ENCODE measurements at places on chromosomes 16 and 17. TPM values are rescaled to one million over a fixed set of nuclear protein-coding genes. Genes with fewer than 3 reads are reported as not detected.

Gene SMIM22
- total RNA-seq = not detected

Gene GFAP
- 1.3 TPM for total RNA-seq

Gene AGRP
- not detected for total RNA-seq

Gene MAP2K6
- total RNA-seq = 22.1 TPM

Gene SOX9
- 2.2 TPM for total RNA-seq

Gene PPY
- not detected for total RNA-seq

Gene TBC1D3E
- total RNA-seq = not detected

Gene COPRS
- 61.3 TPM for total RNA-seq

Gene RPS2
- total RNA-seq = 1,385 TPM

Gene MYH13
- not detected for total RNA-seq

Gene STX1B
- 1.5 TPM for total RNA-seq

Gene TBC1D26
- not detected for total RNA-seq

Gene ATAD5
- total RNA-seq = 1.0 TPM

Gene SLC47A2
- total RNA-seq = not detected

Gene SKAP1
- total RNA-seq = 1.1 TPM

Gene CTRB2
- total RNA-seq = 4.1 TPM

Gene TMEM204
- 37.2 TPM for total RNA-seq

Gene PIMREG
- total RNA-seq = not detected

Gene KRTAP9-2
- total RNA-seq = not detected

Gene TMC8
- total RNA-seq = 8.4 TPM

Gene MMP15
- 23.2 TPM for total RNA-seq

Gene IL34
- total RNA-seq = 2.4 TPM

Gene OSBPL7
- 5.1 TPM for total RNA-seq

Gene PRR11
- total RNA-seq = 2.9 TPM

Gene ALOX12
- 0.16 TPM for total RNA-seq

Gene MPDU1
- 55.2 TPM for total RNA-seq

Gene ACLY
- 140 TPM for total RNA-seq

Gene SLC47A1
- 7.0 TPM for total RNA-seq

Gene FBXW10
- total RNA-seq = 0.51 TPM

Data from mesenteric fat pad (tissue), 1 donor.